Activated T-cell treated with anti-CD3 and anti-CD28 coated beads for 24 hours (primary cell): ENCODE measurements at places on chromosomes 4 and X.

GRCh38 chr4:8457646-8458252, 17.2 kb downstream of the TRMT44 start:
- no peak for DNase-seq

- no peak for DNase-seq
Observed at GRCh38 chr4:75513526-75514130, 575 bp downstream of the RCHY1 start.

- no peak for DNase-seq
Observed at GRCh38 chr4:28386776-28387175, 1526.1 kb downstream of the STIM2 start.

- DNase-seq, result no peak
Observed at GRCh38 chr4:65924843-65925242, 254.6 kb upstream of the EPHA5 start.

- no peak for DNase-seq
Observed at GRCh38 chrX:66162331-66162822, 1.7 kb upstream of the HEPH start.

DNA sequence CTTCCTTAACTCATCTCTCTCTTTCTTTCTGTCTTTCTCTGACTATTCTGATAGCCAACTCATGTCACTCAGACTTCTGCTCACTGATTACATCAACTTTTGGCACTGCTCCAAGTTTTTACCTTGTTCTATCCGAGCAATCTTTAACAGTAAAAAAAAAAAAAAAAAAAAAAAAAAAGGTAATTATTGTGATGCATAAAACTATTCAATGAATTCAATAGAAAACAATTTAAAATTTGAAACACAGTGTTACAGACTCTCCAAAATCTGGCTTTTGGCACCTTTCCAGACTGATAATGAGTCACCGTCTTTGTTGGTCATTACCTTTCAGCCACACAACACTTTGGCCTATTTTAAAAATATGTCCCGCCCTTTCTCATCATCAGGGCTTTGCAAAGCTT, 229.5 kb downstream of the GALNTL6 start:
- no peak for DNase-seq

DNA sequence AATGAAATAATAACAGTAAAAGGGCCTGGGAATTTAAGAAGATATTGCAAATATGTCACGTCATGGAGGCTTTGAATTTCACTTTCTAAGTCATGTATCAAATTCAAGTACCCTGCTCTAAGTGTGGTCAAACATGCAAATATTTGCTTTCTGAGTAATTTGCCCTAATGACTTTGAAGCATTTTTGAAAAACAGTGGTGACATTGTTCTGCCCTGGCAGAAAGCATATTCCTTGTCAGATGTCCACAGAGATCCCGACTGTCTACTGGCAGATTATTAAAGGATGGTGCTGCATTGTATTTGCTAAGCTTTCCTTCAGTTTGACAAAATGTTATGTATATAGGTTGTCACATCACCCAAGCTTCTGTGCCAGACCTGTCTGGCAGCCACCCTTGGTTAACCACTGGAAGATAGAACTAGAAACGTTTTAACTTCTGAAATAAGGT, 92.5 kb downstream of the ANK2 start:
- no peak for DNase-seq

DNA sequence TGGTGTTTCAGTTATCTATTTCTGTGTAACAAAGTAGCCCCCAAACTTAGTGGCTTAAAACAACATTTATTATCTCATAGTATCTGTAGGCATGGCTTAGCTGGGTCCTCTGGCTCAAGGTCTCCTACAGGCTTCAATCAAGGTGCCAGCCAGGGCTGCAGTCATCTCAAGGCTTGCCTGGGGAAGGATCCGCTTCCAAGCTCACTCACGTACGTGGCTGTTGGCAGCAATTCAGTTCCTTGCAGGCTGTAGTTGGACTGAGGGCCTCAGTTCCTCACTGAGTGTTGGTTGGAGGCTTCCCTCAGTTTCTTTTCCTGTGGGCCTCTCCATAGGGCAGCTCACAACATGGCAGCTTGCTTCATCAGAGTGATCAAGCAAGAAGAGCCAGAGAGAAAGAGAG, 9.3 kb downstream of the FAM120C start:
- no peak for DNase-seq

- DNase-seq, result no peak
Observed at GRCh38 chr4:111542056-111542455, 603.2 kb upstream of the FAM241A start.

DNA sequence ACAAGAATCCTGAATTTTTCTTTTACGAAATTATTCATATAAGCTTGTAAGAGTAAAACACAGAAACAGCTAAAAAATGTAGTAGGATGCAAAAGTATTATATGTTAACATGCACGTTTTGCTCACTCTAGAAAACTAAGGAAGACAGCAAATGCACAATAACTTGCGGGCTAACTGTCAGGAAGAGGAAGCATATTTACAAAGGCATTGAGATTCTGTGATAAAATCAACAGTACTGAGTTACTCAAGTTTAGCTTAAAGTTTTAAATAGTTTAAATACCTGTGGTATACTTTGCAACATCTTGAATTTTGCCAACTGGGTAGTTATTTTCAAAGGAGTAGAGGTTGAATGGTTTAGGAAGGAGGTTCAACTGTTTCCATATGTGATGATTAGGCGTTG, 37.0 kb downstream of the SH2D1A start:
- DNase-seq, result no peak
